ENCODE measurements at places on chromosomes 12 and 14.

- peak; percentile 59 for DNase-seq
These were observed 62.0 kb downstream of the DYRK2 start for GRCh38 chr12:67710582-67710981.

- no peak for DNase-seq
These were observed 82.2 kb downstream of the MIA2 start for GRCh38 chr14:39315859-39316444.

- peak; percentile 23 for DNase-seq
These were observed 211.6 kb downstream of the KIF26A start for GRCh38 chr14:104349950-104350349.

DNA sequence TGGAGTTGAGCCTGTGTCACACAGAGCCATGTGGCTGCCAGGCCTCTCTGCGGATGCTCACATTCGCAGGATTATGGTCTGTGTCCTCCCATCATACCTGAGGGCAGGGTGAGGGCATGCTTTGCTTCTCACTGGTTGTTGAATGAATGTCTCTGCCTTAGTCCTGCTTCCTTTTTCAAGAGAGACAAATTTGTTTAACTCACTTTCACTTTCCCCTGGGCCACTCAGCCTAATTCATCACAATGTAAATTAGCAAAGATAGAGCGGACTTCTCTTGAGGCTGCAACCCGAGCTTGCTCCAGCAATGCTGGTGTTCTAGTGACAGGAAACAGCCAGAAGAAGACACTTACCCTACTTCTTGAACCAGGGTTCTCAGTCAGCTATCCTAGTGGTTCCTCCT is 35.5 kb upstream of the PAX9 start:
- DNase-seq: no peak

GRCh38 chr12:73599268-73599667 is 938.4 kb upstream of the ATXN7L3B start:
- DNase-seq: no peak

- DNase-seq: peak; percentile 34
These were observed at the start of gene SERPINA9 for GRCh38 chr14:94476023-94476422. TSS of gene SERPINA9 (minus strand) at chr14:94476197. CDS start at chr14:94469840, 6,357 bp downstream.

- DNase-seq: peak; percentile 77
These were observed 73.7 kb upstream of the CISTR start for GRCh38 chr12:53825246-53826081.

GRCh38 chr14:76997257-76997970 is 31.1 kb downstream of the IRF2BPL start:
- peak; percentile 80 for DNase-seq

- no peak for DNase-seq
These were observed 197.1 kb upstream of the ABCD2 start for GRCh38 chr12:39816671-39817185.

DNA sequence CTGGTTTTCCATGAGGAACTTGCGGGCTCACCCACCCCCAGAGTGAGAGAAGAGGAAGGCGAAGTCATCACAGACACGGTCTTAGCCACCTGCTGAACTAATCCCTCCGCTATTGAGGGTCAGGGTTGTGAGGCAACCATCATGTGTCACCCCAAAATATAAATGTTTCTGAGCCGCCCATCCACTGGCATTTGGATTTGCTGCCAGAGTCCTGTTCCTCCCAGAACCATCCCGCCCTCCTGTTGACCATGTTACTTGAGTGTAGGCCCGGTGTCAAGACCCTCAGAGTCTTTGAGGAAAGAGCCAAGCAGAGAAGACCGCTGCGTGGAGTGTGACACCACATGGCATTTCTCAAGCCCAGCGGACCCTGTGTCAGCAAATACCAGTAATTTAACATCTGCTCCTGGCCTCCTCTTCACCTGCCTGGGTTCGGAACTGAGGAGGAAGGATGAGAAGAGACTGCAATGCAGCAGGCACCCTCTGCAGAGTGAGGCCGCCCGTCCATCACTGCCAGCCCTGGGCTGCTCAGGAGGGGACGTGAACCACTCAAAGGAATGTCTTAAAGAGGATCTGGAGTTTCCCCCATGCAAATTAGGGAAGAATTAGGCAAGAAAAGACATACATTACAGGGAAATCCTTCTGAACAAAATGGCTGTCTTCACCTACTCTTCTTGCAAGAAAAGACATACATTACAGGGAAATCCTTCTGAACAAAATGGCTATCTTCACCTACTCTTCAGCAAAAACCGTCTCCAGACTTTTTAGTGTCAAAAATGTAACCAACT is 100.4 kb downstream of the FBXL14 start:
- DNase-seq: peak; percentile 55

DNA sequence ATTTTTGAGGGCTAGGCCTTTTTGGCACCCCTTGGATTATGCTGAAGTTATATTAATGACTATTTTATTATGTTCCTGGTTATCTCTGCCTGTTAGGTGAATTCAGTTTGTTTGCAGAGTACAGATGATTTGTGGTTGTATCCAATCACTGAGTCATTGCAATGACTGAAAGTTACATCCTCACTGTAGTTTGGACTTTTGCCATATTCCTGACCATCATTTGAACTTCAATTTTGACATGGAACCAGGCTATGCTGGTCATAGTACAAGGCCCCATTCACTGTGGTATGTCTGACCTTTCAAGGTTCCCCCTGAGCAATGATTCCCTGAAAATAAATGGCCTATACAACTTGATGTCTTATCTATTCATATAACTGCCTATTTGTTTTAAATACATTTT is 621.0 kb downstream of the CCER1 start:
- DNase-seq: no peak

DNA sequence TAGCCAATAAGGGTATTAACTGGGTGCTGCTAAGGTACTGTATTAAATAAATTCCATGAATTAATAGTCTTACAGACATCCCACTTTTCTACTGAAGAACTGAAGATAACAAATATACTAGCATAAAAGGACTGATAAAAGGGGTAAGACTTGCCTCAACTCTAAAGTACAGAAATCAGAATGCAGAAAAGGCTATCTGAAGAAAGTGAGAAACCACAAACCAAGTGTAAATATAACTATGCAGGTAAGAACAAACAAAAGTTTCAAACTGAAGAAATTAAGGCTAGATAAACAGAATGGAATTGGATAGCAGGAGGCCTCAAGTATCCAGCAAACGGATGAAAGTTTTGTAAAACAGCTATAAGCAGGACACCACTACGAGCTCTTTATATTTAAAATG is 29.5 kb downstream of the YAF2 start:
- DNase-seq: no peak

- peak; percentile 70 for DNase-seq
These were observed 1133.2 kb upstream of the TMEM132C start for GRCh38 chr12:127133675-127134335.

DNA sequence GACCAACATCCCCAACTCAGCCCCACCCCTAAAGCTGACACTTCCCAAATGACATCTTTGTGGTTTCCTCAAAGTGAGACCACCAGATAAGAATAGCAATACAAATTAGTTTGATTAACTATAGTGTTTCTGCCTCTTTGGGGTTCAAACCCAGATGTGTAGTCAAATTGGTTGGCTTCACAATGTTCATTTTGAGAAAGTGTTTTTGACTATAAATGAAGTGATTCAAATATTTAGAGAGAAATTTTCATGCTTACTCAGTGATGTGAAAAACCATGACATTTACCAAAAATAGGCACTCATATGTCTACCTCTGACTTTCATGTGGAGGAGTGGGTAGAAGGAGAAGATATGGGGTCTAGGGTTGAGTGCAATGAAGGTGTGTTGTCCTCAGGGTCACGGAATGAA is 218.4 kb downstream of the BCAT1 start:
- DNase-seq: no peak

DNA sequence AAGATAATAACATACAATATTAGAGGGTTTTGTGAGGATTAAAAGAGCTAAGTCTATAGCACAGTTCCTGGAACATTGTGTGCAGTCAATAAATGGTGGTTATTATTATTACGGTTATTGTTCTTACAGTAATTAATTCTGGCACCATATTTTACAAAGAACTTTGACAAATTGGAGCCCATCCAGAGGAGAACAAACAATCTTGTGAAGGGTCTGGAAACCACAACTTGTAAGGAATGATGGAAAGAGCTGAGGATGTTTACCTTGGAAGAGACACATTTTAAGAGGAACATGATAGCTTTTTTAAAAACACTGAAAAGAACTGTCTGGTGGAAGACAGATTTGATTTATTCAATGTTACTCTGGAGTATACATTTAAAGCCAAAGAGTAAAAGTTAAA is 150.5 kb upstream of the KRR1 start:
- no peak for DNase-seq

DNA sequence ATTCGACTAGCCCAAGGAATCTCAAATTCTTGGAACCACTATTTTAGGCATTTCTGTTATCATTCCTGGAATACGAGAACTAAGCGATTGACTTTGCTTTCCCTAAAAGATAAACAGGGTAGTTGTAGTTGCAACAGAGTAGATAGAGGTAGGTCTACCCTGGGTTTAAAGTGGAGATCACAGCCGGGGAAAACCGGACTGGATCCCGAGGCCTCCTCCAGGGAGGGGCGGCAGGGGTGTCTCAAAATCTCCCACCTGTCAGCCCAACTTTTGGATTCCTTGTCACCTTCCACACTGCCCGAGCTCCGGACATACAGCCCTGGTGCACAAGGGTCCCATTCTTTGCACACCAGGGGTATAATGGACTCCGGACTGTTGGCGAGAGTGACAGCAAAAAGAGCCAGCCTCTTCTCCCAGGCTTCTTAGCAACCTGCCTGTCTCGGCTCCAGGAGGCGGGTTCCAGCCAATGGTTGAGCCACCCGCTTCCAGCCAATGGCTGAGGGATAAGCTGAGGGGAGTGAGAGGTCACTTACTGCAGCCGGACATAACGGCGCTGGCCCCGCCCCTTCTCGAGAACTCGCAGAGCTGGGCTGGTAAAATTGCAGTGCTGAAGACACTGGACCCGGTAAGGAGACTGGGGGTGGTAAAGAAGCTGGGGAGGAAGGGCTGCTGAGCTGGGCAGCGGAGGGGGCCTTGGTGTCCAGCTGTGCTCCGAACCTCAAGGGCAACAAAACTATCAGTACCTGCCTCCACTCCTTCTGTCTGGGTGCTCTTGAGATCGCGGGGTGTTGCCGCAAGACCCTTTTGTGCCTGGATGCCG is at the start of gene SUOX:
SUOX (plus strand) TSS at position 562 of the 820 bp plus-strand sequence. CDS start 4,946 bp downstream, outside the sequence.
- peak; percentile 100 for DNase-seq

Measured in islet precursor cell (in vitro differentiated cells).